ENCODE measurements at places on chromosomes 2 and 18.
A peak's percentile ranks its signal among the peaks of the same experiment; 100 is the strongest.

DNA sequence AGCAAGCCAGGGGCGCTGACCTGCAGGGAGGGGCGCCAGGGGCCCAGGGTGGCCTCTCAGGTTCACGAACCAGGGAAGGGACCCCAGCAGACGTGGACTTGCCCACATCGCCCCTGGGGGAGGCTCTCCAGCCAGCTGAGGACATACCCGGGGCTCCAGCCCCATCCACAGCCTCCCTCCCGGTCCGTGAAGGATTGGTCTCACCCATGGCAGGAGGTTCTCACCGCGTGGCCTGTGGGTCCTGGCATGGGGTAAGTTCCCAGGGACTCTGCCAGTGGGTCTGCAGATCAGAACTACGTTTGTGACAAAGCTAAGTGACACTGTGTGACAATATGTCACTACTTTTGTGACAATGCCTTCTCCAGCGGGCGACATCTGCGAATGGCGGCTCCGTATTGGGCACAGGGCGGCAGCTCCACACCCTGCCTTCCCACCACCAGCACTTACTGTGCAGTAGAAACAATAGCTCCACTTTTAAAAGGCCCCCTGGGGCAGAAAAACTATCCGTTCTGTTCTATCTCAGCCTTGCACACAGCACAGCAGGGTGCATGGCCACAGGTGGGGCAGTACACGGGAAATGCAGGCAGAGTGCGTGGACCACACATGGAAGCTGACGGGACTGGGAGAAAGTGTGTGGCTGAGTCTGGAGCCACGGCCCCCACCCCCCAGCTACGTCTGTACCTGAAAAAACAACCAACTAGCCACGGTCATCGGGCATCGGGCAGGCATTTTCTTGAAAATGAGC is 65.2 kb upstream of the CTDP1 start:
- DNase-seq: peak; percentile 41

- DNase-seq: no peak
Measured at GRCh38 chr2:198173242-198173641, 368.8 kb downstream of the PLCL1 start.

GRCh38 chr18:46220116-46220515 is 115.9 kb downstream of the HAUS1 start:
- no peak for DNase-seq

DNA sequence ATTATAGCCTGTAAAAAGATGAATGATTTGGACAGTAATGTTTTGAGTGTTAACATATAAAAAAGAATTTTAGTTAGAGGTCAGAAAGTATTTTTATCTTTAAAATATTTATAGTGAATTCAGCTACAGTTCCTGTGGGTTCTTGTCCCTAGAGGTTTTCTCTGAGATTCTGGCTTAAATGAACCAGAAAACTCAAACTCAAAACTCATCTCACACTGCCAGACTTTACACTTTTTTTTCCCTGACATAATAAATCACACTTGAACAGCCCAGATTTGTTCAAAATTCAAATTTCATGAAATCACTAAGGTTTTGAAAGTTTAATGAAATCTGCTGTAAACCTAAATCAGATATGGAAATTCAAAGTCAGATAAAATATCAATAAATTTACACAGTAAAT is 92.3 kb downstream of the KCNH7 start:
- DNase-seq: no peak

GRCh38 chr18:57841568-57841967 is 38.5 kb upstream of the ATP8B1 start:
- no peak for DNase-seq

DNA sequence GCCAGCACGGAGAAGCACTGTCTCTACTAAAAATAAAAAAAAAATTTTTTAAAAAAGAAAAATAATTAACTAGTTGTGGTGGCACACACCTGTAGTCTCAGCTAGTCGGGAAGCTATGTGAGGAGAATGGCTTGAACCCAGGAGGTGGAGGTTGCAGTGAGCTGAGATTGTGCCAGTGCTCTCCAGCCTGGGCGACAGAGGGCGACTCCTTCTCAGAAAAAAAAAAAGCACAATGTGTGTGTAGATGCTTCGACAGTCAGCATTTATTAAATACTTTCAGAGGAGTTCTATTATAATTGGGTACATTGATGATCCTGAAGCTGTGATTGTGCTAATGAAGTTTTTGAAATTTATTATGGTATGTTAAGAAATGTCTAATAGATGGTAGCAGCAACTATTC is 46.5 kb downstream of the XIRP2 start:
- DNase-seq: no peak

DNA sequence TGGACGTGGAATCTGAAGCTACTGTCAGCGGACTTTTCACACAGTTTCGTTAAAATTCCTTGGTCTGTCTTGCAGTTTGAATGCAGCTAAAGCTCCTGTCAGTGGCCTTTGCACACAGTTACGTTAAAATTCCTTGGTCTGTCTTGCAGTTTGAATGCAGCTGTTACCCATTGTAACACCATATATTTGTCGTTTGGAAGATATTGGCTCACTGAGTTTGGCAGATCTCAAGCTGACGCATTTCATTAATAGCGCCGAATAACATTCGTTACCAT is 1.0 kb downstream of the LIMS1 start:
- DNase-seq: no peak

DNA sequence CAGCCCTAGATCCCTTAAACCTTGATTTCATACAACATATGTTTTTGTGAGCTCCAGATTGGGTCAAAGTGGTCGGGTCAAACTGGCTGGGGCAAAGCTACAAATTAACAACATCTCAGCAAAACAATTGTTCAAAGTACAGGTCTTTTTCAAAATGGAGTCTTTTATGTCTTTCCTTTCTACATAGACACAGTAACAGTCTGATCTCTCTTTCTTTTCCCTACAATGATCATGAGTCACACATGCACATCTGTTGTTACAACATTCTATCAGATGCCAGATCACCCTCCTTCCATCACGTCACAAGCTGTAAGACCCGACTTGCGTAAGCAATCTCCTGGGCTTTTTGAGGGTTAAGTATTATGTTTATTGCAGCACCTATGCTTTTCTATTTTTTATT is 55.1 kb downstream of the RHOB start:
- no peak for DNase-seq

- no peak for DNase-seq
Measured at GRCh38 chr18:62596145-62597005, 73.5 kb downstream of the ZCCHC2 start.

DNA sequence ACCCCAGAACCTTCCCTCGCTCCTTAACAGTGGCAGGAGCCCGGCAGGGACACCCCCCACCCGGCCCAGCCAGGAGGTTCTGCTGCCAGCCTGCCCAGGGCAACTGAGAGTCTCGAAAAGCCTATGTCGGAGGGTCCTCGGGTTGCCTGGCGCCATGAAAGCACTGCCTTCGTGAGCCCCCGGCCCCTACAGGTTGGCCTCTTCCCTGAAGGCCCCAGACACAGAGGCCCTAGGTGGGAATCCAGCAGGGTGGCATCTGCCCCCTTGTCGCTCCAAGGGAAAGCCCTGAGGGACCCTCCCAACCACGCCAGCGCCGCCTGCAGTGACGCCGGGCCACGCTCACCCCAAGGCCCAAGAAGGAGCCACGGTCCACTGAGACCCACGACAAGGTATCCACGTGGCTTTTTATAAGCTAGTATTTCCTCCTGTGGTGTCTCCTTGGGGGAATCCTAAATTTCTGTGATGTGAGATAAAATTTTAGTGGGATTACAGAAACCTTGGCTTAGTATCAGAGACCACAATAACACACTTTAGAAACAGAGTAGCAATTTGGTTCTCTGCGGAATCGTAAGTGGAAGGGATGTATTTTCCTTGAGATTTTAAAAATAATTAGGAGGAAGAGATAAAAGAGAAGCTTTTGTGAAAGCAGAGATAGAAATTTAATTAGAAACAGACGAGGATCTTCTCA is 138.9 kb downstream of the HDAC4 start:
- no peak for DNase-seq

DNA sequence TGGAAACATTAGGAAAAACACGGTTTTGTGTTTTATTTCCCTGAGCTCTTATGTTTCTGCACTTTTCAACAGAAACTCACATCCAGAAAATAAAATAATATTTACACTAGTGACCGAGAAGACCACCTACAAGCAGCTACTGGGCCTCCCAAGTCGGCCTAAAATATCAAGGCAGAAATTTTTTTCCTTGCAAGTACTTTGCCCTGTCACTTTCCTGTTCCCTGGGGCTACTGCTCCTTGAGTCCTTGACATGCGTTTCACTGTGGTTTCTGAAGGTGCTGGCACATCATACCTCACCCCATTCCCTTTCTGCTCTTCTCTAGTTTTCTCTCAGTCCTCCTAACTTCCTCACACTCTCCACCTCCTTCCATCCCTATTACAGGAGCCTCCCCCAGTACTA is 279.1 kb downstream of the AGPS start:
- DNase-seq: no peak

- no peak for DNase-seq
Measured at GRCh38 chr2:43218155-43218701, 8.2 kb downstream of the ZFP36L2 start.

DNA sequence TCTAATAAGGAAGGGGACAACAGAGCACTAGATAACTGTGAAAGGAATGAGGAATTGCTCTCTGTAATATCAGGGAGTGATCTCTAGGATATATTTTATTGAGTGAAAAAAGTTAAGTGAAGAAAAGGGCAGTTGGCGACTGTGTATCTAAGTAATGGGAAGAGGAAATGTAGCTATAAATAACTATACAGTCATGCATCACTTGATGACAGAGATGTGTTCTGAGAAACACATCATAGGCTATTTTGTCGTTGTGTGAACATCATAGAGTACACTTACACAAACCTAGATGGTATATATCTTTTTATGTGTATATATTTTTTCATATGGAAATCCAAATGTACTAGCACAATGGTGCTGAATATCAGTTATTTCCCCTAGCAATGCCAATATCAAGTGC is 329.3 kb downstream of the TXNL1 start:
- DNase-seq: no peak

GRCh38 chr2:146262606-146263005 is 1582.2 kb upstream of the ACVR2A start:
- no peak for DNase-seq

DNA sequence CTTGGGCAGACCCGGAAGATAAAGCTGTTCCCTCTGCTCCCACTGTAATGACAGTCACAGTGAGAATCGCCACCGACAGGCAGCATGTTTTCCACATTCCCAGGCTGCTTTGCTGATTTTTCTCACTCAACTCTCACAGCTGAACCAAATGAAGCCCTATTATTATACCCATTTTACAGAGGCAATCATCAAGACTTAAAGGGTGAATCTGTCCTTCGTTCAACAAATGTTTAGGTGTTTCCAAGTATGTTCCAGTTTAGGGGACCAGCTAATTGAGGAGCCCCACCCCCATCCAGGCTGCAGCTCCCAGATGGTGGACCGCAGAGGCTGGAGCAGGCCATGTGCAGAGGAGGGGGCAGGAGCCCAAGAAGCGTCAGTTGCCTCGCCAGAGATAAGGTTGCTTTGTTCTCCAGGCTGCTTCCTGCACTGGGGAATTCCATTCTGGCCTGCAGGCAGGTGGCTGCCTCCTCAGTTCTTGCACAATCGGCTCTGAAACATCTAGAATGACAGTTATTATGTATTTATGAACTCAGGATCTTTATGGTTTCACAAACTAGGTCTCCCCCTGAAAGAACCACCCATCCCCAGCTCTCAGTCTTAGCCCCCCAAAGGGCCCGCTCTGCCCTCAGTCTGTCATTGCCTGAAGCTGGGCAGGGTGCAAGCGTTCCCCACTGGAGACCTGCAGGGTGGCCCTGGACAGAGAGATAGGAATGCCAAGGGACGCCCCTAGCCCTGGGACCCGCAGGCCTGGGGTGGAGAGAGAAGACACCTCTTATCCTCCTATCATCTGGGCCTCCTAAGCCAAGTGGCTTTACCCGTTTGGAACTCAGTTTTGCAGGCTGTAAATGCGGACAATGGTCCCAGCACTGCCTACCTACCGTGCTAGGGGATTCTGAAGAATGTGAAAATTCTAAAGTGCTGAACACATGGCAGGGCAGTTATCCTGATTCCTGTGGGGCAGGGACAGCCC is 49.1 kb upstream of the MYCN start:
- no peak for DNase-seq

GRCh38 chr2:96869822-96870625 is at the start of gene SEMA4C:
Gene SEMA4C (minus strand): TSS chr2:96870080. CDS start chr2:96867886, 2,194 bp downstream.
- DNase-seq: no peak

- DNase-seq: no peak
Measured at GRCh38 chr18:48863432-48864065, 87.2 kb downstream of the SMAD7 start.

- DNase-seq: no peak
Measured at GRCh38 chr18:9104244-9104901, 1.9 kb downstream of the NDUFV2 start.

GRCh38 chr18:2391470-2391869 is 179.8 kb downstream of the METTL4 start:
- DNase-seq: no peak

DNA sequence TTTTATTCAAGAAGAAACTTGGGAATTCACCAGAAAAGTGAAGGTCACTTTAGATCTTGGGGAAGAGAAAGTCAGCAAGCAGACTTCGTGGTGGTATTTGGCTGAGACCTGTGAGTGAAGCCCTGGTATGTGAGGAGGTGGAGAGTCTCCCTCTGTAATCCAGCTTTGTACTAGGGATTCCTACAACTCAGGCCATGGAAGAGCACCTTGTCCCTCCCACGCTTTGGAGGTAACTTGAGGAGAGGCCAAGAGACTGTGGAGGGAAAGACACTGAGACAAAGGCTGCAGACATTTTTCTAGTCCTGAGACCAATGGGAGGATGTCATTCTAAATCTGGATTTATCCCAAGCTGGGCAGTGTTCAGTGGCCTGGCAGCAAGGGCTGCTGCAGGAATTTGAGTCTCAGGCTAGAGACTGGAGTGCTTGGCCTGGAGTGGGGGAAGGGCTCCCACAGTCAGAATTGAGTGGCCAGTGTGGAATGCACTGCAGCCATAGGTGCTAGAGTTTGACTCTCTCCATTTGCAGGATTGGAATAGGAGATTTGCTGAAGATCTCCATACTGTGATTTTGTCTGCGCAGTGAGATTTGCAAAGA is 219.0 kb downstream of the ACTR3 start:
- no peak for DNase-seq

DNA sequence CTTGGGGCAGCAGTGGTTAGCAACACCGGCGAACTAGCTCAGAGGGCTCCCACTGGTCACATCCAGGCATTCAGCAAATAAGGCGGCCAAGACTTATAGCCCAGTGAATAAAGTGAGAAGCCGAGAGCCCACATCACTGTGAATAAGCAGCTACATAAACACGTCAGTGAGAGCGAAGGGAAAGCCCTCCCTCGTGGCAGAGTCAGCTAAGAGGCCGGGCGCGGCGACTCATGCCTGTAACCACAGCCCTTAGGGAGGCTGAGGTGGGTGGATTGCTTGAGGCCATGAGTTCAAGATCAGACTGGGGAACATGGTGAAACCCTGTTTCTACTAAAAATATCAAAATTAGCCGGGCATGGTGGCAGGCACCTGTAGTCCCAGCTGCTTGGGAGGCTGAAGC is 5.2 kb downstream of the D2HGDH start:
- no peak for DNase-seq

DNA sequence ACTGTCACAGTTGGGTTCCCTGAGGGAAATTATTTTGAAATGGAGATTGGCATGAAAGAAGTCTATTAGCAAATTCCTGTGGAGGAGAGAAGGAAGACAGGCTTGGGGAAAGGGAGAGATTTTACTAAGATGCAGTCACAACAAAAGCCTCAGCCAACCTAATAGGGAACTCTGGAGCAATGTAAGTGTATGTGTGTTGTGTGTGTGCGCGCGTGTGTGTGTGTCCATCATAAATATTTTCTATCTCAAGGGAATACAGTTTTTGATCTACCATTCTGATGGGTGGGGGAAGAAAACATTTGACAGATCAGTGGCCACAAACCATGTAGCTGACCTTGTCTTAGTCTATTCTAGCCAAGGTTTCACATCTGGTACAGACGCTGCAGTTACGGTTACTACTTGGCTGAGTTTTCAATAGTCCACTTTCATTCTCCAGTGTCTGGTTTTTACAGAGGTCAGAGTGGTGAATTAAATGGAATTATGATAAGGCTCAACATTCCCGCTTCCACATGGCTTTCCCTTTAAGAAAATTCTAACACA is 72.6 kb downstream of the MREG start:
- peak; percentile 31 for DNase-seq
